Panc1 (cell line): ENCODE measurements at places on chromosomes 11 and 22. TPM values are rescaled to one million over a fixed set of nuclear protein-coding genes. Genes with fewer than 3 reads are reported as not detected.

Gene TRPM5
- 0.08 TPM for total RNA-seq

DNA sequence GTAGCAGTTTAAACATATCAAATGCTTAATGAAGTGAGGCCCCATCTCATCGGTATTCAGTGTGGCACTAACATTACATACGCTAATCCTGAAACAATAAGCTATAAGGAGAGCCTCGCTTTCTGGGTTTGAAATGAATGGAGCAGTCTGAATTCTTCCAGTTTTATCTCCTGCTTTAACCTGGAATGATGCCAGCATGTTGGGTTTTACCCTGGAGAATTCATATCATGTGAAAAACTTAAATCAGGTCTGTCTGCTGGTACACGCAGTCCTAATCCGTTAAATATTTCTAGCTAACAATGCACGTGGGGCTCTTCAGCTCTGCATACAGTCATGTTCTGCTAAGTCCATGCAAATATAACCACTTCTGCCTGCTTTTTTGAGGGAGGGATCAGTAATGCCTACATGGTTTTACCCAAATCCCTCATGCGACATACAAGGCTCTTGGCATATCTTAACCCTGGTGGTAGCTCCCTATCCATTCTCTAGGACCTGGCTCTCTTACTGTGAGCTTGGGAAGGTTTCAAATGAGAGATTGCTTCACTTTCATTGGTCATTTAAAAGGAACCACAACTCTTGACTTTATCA, 92.7 kb downstream of the COMMD9 start:
- no peak for DNase-seq

- DNase-seq: no peak
These were observed 230.9 kb upstream of the SESN3 start for GRCh38 chr11:95461858-95462257.

Gene FAM89B
- 102 TPM for total RNA-seq

Gene SF3A1
- 176 TPM for total RNA-seq

Gene CDCA5
- 92.9 TPM for total RNA-seq

Gene ARHGAP1
- total RNA-seq: 43.5 TPM

DNA sequence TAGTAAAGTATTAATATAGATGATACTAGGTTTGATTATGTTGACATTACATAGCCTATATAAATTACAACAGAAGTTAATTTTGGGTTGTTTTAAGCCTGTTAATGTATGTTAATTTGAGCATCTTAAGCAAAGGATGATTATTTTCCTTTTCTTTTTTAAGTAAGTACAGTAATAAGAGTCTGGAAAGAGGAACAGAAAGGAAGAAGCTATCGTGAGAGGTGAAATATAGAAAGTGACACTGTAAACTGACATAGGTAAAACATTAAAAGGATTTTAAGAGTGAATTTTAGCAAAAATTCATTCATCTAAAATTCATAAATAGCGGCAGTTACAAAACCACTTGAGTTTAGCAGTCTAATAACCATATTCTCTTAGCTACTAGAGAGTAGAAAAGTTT, 45.5 kb downstream of the FAR1 start:
- DNase-seq: no peak

DNA sequence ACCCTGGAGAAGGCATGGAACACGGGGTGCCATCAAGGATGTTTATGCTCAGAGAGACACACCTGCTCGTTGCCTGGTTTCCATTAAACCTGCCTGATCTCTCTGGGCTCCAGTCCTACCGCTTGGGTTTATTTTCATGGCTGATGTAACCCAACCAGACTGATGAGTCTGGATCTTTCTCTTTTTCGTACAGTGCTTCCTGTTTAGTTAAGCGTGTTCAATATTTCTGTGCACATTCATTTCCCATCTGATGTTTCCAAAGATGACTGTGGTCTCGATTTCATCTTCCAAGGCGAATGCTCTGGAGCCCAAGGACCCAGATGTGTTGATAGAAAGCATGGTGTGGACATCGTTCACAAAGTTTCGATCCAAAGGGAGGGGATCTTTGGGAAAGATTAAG, 84.3 kb downstream of the SNX19 start:
- DNase-seq: no peak

GRCh38 chr11:110571081-110571720, 141.0 kb downstream of the ARHGAP20 start:
- DNase-seq: no peak

DNA sequence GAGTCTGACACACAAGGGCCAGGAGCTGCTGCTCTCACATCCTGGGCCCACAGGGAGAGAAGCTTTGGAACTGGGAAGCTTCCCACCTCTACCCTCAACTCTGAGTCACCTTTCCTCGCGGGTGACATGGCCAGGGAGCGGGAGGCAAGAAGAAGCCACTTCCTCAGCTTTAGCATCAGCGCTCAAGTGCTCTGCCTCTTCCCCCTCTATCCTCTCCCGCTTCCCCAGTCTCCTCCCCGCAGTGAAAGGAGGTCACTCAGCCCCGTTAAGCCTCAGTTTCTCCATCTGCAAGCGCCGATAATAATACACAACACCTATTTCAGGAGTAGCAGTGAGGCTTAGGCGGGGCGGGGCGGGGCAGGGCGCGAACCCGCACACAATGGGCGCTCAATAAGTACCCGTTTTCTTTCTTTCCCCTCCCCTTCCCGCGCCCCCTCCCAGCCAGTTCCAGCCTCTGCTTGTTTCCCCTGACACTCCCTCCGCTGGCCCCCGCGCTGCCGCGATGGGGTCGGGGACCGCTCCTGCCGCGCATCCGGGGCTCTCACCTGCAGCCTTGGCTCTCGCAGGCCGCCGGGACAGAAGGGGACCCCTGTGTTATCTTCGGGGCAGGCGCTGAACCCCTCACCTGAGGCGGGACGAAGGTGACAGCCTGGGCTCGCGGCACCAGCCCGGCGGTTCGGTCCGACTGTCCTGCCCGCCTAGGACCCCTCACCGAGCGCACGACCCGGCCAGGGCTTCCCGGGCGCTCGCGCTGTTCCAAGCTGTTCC, 892 bp downstream of the GDPD5 start:
- DNase-seq: no peak

Gene MDK
- total RNA-seq: 252 TPM

Gene FGF19
- not detected for total RNA-seq

GRCh38 chr11:69971741-69972140, 106.4 kb upstream of the ANO1 start:
- DNase-seq: no peak

- DNase-seq: no peak
These were observed 22.4 kb upstream of the ARFGAP3 start for GRCh38 chr22:42879371-42880021.

DNA sequence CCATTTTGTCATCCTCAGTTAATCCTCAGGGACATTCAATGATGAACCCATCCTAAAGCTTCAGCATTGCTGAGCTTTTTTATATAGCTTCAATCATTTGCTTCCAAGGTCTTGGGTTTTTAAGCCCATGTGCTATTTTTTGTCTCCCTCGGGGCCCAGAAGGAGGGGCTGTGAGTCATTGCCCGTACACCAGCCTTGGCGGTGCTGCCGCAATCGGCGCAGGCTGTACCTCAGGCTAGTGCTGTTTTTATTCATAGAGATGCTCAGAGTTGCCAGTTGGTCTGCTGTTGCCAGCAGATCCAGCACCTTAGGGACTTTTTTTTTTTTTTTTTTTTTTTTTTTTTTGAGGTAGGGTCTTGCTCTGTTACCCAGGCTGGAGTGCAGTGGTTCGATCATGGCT, 35.5 kb downstream of the ACO2 start:
- no peak for DNase-seq

Gene MMP8
- total RNA-seq: not detected

Gene VPREB3
- total RNA-seq: not detected

DNA sequence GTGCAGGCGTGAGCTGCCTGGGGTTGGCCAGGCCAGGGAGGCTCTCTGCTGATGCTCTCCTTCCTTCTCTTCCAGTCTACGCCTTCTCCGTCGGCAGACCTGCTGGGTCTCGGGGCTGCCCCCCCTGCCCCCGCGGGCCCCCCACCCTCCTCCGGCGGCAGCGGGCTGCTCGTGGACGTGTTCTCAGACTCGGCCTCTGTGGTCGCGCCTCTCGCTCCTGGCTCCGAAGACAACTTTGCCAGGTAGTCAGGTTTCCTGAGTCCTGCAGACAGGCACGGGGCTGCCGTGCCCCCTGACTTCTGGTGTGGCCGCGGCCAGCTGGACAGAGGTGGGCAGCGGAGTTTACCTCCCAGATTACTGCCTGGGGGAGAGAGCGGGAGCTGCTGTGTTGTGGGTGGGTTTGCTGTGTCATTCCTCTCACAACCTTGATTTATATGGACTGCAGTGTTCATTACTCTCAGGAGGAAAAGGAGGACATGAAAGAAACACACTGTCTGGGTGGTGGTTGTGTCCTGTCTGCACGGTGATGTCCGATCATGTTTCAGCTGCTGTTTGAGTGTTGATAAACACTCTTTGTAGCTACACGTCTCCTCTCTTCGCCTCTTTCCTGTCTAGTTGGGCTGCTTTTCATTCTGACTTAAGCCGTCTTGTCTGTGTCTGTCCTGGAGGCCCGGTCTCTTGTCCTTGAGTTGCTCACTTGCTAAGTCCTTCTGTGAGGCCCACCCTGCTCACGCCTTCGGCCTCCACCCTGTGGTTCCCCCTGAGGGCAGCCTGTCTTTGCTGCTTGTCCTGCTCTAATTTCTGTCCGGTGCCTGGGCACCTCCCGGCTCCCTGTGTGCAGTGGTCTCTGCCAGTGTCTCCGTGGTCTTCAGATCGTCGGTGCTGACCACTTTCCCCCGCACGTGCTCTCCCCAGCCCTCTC, 35.9 kb downstream of the MUC6 start:
- no peak for DNase-seq

DNA sequence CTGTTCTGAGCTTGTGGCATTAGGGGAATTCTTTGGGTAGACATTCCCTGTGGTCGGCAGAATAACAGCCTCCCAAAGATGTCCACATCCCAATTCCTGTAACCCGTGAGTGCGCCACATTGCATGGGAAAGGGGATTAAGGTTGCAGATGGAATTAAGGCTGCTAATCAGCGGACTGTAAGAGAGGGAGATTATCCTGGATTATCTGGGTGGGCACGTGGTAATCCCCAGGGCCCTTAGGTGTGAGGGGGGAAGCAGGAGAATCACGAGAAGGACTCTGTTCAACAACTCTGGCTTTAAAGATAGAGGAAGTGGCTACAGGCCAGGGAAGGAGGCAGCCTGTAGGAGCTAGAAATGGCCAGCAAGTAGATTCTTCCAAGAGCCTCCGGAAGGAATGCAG, 16.0 kb downstream of the CACNG2 start:
- no peak for DNase-seq

Gene RFPL2
- not detected for total RNA-seq

Gene MMP1
- total RNA-seq: 0.15 TPM

Gene OR8G1
- not detected for total RNA-seq

- no peak for DNase-seq
These were observed 39.1 kb downstream of the DIXDC1 start for GRCh38 chr11:111976119-111976766.

- no peak for DNase-seq
These were observed 4.6 kb downstream of the C11orf96 start for GRCh38 chr11:43947003-43947500.

DNA sequence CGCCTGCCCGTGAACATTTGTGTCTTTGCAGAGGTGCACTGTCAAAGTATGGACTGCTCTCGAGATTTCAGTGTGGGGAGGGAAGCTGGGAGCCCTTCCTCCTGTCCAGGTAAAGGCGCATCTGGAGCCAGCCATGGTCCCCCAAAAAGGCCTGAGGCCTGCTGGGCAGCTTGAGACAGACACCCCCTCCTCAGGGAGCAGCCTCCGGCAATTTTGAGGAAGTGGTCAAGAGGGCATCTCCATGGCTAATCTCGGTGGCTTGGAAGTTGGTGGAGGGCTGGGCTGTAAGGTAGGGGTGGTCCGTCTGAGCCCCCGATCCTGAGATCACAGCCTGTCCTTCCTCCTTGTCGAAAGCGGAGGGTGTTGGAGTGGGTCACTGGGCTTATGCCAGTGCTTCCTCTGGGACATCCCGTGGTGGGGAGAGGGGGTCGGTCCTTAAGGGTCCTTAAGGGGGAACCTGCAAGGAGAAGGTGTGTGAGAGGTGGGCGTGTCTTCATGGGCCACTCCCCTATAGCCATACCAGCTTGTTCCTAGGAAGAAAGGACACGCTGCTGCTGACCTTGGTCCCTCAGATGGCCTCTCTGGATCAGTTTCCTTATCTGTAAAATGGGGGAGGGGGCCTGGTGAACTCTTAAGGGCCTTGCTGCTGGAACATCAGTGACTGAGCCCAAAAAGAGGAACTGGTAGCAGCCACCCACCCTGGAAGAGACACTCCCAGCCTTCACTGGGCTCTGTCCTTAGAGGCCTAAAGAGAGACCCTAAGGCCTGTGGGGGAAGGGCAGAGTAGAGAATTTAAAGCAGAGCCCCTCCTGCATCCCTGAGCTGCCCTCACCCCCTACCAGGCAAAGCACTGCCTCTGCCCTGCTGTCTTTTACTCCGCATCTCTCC, 2.6 kb downstream of the KCNC1 start:
- no peak for DNase-seq

DNA sequence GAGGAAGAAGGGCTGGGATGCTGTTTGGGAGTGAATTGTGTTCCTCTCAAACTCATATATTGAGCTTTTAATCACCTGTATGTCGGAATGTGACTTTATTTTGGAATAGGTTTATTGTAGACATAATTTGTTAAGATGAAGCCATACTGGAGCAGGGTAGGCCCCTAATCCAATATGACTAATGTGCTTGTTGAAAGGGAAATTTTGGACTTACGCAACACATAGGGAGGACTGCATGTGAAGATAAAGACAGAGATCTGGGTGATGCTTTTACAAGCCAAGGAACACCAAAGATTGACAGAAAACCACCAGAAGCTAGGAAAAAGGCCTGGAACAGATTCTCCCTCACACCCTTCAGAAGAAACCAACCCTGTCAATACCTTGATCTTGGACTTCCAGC, 43.2 kb upstream of the OVCH2 start:
- DNase-seq: no peak

DNA sequence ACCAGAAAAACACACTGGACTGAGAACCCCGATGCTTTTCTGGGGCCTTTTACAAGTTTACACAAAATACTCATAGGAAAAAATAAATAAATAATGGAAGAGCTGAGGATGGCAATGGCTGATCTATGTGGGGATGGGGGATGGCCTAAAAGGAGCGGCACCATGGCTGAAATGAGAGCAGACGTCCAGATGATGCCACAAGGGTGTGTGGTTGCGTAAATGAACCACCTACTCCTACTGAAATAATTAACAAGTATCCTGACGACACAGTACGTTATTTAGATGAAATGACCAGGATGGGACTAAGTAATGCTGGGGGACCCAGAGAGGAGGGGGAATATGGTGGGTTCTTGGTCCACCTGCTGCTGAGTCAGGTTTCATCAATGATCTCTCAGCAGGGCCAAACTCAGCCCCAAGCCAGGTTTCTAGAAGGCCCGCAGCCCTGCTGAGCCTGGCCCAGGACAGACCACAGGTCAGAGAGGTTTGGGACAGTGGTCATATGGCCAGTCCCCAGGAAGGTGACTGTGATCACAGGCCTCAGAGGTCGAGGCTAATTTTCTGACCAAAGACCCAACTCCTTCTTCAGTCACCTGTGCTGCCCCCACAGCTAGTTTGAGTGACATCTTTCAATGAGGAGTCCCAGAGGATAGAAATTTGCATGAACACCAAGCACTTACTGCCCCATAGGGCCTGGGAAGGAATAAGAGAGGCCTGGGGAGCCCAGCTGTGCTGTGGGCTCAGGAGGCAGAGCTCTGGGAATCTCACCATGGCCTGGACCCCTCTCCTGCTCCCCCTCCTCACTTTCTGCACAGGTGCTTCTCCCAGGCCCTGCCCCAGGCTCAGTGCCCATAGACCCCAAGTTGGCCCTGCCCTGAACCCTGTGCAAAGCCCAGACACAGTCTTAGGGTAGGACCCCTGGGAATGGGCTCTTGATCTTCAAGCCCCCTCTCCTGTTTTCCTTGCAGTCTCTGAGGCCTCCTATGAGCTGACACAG, 76.3 kb upstream of the IGLL5 start:
- no peak for DNase-seq

Gene CHRM1
- total RNA-seq: not detected
